ENCODE measurements at places on chromosomes 5 and 9.

- DNase-seq: no peak
Measured at GRCh38 chr9:90986161-90986560, 184.5 kb downstream of the SYK start.

DNA sequence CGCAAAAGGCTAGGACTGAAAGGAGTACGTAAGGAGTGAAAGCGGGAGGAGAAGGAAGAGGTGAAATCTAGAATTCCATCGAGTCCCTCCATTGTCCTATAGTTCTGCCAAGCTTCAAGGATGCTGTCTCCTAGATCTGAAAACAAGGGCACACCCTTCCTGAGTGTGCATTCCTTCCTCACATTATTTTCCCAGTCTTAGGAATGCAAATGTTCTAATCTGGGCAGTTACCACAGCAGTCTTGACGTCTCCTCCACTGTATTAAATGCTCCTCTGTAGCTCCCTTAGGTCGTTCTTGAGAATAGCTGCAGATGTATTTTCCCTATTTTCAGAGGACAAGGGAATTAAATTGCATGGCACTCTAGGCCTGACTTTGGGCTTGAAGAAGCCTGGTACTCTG is 127.6 kb downstream of the SLIT3 start:
- DNase-seq: no peak

DNA sequence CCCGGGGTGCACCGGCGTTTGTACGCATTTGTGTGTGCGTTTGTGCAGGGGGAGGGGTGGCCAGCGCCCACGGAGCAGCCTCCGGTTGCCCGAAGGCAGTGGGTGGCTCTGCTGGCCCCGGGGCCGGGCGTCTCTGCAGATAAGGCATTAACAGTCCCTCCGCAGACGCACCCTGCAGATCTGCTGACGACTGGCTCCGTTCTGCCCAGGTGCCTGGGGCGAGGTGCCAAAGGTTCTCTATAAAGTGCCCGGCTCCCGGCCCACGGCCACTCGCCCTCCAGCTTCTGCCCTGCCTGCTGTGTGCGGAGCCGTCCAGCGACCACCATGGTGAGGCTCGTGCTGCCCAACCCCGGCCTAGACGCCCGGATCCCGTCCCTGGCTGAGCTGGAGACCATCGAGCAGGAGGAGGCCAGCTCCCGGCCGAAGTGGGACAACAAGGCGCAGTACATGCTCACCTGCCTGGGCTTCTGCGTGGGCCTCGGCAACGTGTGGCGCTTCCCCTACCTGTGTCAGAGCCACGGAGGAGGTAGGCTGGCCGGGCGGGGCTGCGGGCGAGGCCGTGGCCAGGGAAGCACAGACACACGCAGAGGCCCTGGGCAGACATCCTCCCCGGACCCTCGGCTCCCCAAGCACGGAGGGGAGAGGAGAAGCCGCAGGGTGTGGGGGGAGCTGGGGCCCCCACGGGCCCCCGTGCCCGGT is at the start of gene SLC6A19:
TSS of gene SLC6A19 (plus strand) at position 269 of the 699 bp plus-strand sequence. CDS start at position 325, 56 bp downstream.
- peak; percentile 88 for DNase-seq

GRCh38 chr5:96718635-96719077 is 56.5 kb downstream of the CAST start:
- DNase-seq: peak; percentile 27

- peak; percentile 89 for DNase-seq
Measured at GRCh38 chr5:57298295-57298984, 124.6 kb downstream of the GPBP1 start.

GRCh38 chr5:98796197-98796972 is 22.9 kb downstream of the RGMB start:
- peak; percentile 32 for DNase-seq

DNA sequence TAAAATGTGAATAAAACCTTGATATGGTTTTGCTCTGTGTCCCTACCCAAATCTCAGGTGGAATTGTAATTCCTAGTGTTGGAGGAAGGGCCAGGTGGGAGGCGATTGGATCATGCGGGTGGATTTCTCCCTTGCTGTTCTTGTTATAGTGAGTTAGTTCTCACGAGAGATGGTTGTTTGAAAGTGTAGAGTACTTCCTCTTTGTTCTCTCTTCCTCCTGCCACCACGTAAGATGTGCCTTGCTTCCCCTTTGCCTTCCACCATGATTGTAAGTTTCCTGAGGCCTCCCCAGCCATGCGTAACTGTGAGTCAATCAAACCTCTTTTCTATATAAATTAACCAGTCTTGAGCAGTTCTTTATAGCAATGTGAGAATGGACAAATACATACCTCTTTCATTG is 34.9 kb downstream of the TARS1 start:
- DNase-seq: no peak

DNA sequence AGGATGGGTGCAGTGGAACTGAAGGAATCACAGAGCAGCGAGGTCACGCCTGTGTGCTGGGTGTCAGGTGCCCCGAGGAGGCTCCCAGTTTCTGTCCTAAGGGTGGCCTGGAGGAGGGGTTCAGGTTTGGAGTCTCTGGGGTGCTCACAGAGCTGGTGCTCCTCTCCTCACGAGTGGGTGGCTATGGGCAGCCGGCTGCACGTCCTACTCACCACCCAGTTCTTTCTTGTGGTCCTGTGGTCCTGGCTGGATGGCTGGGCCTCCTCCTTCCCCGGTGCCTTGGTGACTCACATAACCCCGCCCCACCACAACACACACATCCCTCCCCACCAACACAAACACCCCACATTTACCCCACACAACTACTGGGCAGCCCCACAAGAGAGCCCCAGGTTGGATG is 9.9 kb upstream of the PTGS1 start:
- no peak for DNase-seq

DNA sequence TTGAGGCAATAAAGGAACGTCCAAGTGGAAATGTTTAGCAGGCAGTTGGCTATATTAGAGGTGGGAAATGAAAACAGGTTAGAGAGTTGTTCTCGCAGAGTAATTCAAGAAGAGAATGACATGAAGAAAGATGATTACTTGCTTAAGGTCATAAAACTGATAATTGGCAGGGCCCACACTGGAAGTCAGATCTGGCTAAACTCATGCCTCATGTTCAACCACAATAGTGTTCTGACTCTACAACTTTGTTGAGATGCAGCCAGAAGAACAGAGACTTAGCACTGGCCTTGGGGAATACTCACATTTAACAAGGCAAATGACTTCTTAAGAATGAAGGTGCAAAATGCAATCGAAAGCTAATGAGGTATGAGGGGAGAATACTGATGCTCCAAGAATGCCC is 27.2 kb upstream of the TNFSF8 start:
- no peak for DNase-seq

DNA sequence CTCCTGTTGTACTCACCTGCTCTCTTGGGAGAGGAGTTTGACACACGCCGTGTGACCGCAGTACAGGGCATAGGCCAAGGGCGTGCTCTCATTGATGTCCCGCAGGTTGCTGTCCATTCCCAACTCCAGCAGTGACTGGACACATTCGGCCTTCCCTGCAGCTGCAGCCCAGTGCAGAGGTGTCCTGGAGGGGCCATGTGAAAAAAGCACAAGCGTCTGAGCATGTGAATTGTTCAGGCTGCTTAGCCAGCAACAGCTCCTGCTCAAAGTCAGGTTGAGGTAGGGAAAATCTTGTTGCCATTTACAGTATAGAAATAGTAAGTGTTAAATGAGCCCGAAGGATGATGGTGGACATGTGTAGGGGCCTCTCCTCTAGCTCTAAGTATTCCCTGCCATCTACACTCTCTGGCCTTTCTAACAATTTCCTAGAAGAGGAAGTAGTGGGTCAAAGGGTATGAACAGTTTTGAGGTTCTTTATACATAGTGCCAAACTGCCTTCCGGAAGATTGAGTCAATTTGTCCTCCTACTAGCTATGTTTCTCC is 116.5 kb downstream of the ANKRD55 start:
- DNase-seq: no peak

GRCh38 chr9:4670591-4670990 is 4.3 kb upstream of the SPATA6L start:
- no peak for DNase-seq

DNA sequence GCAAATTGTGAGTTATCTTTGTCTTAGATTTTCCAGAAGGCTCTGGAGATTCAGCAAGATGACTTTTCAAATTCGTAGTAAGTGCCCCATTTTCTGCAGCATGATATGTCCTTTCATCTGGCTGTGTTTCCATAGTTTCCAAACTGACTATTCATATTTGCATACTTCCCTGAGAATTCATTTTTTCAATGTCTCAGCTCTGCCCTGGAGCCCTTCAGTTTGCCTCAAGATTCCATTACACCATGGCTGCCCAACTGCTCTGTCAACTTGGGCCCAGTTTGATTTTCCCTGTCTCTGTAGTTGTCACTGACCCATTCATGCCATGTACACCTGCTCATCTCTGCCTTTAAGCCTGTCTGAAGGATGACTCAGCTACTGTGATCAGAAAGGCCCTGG is 94.2 kb upstream of the RUSC2 start:
- DNase-seq: no peak

DNA sequence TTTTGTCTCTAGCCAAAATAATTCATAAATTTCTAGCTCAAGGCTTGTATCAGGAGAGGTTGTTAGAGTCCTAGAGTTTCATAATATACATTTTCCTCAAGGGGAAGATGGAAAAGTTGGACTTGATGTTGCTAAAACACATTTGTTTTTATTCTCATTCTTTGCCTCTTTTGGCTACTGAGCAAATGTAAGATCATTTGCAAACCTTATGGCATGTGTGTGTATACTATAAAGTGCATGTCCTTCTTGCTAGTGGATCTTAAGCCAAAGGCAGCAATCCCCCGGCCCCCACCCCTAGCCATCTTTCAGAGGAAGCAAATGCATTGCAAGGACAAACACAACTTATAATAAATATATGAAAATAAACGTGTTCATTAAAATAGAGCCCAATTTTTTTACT is 43.0 kb downstream of the ADAMTSL1 start:
- no peak for DNase-seq

GRCh38 chr5:132686193-132686592 is 12.4 kb downstream of the IL4 start:
- no peak for DNase-seq

- DNase-seq: no peak
Measured at GRCh38 chr9:98312365-98312764, 56.9 kb upstream of the TBC1D2 start.

- no peak for DNase-seq
Measured at GRCh38 chr5:172502410-172502809, 48.1 kb upstream of the SH3PXD2B start.

All from erythroblast (primary cell).